CD4-positive, alpha-beta T cell treated with Interleukin-15 for 4 hours (primary cell): ENCODE measurements at places on chromosomes 11 and 22.

DNA sequence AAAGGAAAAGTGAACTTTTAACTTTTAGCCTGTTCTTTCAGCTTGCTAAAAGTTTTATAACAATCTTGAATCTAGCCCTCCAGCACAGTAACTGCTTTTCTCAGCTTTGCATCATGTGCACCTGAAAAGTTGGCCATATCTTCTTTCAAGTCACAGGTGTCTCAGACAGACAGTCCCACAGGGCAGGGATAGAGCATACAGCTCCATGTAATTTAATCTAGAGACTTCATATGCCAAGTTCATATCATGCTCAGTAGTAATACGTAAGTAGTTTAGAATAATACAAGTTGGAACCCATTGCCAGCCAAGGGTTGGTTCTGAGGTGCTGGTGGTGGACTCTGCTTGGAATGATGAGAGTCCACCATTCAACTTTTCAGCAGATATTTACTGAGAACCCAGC is 68.6 kb downstream of the PKNOX2 start:
- DNase-seq, result no peak

DNA sequence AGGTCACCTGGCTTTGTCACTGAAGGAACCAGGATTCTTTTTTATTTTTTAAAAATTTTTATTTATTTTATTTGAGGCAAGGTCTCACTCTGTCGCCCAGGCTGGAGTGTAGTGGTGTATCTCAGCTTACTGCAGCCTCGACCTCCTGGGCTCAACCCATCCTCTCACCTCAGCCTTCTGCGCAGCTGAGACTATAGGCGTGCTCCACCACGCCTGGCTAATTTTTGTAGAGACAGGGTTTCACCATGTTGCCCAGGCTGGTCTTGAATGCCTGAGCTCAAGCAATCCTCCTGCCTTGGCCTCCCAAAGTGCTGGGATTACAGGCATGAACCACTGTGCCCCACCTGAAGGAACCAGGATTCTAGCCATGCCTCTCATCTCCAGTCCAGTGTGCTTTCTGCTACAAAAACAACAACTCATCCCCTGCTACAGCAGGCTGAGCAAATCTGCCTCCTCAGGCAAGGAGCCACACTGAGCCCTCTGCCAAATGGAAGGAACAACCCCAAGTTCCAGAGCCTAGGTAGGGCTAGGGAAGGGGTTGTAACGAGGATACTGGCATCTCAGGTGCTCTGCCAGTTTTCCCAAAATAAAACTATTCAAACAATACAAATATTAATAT is 2.6 kb upstream of the PEX26 start:
- no peak for DNase-seq

DNA sequence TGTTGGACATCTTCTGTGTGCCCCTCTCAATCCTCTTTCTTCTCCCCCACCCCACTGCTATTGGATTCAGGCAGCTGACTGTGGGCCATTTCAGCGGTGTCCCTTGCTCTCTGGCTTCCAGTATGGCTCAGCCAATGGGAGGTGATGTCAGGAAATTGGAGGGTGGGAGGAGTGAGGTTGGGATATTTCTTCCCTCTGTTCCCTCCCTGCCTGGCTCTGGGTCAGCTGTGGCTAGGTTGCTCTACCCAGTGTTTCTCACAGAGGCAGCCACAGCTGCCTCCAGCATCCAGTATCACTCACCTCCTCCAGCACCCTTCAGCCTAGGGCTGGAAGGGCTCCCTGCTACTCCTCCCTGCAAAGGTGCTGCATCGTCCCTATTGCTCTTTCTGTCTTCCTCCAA is 423.5 kb downstream of the MIAT start:
- no peak for DNase-seq

GRCh38 chr11:109547356-109548027 is 125.5 kb downstream of the C11orf87 start:
- DNase-seq, result no peak

DNA sequence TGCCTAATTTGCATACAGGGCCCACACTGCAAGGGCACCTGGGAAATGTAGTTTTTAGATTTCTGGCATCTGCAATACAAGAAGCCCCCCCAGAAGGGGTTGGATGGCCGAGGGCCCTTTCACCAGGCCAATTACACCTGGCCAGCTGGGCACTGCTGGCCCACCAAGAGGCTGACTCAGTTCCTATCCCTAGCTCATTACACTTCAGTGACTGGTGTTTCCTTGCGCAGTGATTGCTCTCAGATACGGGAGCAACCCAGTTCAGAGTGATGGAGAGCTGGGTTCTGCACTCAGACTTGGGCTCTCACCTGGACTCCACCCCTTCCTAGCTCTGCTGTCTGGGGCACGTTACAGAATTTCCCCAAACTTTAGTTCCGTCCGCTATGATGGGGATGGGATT is 81.1 kb upstream of the SHANK2 start:
- no peak for DNase-seq

- no peak for DNase-seq
These were observed 3.7 kb downstream of the TSPO start for GRCh38 chr22:43154887-43155536.

- no peak for DNase-seq
These were observed 27.9 kb downstream of the TCP11L1 start for GRCh38 chr11:33067294-33067693.

DNA sequence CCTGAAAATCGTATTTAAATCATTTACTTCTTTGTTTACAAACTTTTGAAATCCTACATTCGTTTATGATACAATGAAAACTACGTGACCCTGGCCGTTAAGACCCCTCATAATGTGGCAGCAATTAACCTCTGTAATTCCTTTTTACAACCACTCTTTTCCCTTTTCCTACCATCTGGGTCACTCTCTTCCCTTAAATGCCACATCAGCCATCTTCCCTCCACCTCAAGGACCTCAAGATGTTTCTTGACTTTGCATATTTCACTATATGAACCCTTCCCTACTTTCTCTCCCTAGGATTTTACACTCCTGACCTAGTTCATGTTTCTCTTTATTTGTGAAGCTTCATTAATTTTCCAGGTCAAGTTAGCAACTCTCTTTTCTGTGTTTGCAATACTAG is 26.8 kb downstream of the OR2AG2 start:
- no peak for DNase-seq

- DNase-seq, result no peak
These were observed 58.4 kb downstream of the RTL6 start for GRCh38 chr22:44439356-44440223.

- DNase-seq, result peak; percentile 80
These were observed 3.6 kb downstream of the AHNAK start for GRCh38 chr11:62542750-62543567.

GRCh38 chr22:40027191-40028097 is 32.7 kb downstream of the FAM83F start:
- no peak for DNase-seq

GRCh38 chr11:8720868-8721608 is 38.4 kb downstream of the RPL27A start:
- DNase-seq, result no peak

DNA sequence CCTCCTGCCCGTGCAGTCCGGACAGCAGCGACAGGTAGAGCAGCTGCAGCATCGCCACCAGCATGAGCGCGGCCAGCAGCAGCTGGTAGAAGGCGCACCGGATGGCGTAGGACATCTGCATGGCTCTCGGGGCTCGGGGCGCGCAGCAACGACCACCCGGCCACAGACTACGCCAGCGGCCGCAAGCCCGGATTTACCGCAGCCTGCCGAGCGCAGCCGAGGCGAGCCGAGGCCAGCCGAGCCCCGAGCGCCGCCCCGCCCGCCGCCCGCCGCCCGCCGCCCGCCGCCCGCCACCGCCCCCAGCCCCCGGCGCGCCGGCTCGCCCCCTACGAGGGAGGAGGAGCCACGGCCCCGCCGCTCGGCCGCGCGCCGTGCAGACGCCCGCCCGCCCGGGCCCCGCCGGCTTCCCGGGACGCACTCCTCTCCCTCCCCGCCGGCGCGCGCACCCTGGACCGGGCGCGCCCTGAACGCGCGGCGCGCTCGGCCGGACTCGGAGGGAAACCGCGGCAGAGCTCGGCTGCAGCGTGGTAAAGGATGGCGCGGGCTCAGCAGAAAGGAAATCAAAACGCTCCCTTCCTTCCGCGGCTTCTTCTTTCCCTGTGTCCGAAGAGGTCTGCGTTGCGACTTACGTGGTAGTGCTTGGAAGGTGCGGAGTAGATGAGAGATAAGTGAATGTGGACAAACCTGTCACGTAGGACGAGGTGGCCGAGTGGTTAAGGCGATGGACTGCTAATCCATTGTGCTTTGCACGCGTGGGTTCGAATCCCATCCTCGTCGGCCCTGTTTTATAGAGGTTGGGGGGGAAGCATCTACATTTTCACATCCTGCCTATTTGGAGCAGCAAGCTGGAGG is at the start of gene B4GAT1:
Gene B4GAT1 (minus strand): TSS at position 205 of the 852 bp plus-strand sequence. CDS start 84 bp downstream, at position 121.
- peak; percentile 82 for DNase-seq

DNA sequence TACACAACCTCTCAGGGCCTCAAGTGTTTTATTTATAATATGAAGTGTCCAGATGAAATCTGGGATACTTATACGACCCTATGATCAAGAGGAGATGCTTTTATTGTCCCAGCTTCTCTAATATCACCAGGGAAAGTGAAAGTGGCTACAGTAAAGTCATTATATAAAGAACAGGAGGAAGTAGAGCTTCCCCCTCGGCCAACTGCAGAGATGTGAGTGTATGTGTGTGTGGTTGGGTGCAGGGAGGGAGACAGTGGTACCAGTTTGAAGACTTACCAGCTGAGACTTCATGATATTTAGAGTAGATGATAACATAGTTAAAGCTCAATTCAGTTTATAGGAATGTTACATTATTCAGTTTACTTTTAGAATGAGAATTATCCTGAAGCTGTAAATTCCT is 373.6 kb upstream of the DDI1 start:
- DNase-seq, result no peak

- DNase-seq, result no peak
These were observed 25.4 kb downstream of the TAF1D start for GRCh38 chr11:93715797-93716396.

- DNase-seq, result no peak
These were observed 123.3 kb downstream of the APIP start for GRCh38 chr11:34792814-34793258.

DNA sequence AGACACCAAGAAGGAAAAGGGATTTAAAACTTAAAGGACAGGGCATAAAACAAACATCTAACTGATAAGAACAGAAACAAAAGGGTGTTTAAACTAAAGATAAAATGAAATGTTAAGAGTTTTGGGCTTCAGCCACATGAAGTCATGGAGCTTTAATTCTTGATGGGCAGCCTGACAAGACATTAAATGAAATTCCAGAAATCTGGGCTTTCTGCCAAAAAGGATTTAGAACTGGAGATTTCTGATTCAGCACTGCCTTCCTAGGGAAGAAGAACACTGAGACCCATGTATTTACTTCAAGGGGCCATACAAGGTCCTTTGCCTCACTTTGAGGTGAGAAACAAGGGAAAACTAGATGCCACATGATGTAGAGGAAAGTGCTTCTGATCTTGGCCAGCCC is 355.9 kb upstream of the RAG2 start:
- DNase-seq, result no peak

DNA sequence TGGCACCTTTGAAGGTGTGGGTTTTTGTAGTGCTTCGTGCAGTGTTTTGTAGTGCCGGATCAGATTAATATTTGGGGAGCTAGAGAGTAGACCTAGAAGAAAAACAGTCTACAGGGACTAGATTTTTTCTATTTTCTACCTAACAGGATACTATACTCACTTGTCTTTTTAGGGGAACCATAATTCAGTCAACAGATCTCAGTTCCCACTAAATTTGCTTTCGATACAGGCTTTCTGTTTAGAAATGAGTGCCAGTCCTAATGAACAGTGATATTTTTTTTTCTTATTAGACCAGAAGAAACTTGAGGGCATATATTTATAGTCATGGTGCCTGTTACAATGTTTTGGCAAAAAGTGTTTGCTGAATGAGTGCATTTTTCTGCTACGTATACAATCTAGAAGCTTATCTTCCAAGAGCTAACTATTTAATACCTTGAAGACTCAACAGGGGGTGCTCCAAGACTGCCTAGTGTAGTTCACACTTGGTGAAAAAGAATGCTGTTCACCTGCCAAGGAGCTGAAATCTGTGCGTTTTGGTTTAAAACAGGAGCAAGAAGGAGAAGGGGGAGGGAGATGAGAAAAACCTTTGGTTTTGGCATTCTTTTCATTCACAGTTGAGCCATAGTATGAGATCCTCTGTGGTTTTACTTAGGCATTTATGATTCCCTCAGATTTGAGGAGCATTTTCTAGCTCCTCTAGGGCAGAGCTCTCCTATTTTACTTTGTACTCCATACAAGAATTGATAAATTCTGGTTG is 44.9 kb upstream of the VSTM5 start:
- peak; percentile 7 for DNase-seq

DNA sequence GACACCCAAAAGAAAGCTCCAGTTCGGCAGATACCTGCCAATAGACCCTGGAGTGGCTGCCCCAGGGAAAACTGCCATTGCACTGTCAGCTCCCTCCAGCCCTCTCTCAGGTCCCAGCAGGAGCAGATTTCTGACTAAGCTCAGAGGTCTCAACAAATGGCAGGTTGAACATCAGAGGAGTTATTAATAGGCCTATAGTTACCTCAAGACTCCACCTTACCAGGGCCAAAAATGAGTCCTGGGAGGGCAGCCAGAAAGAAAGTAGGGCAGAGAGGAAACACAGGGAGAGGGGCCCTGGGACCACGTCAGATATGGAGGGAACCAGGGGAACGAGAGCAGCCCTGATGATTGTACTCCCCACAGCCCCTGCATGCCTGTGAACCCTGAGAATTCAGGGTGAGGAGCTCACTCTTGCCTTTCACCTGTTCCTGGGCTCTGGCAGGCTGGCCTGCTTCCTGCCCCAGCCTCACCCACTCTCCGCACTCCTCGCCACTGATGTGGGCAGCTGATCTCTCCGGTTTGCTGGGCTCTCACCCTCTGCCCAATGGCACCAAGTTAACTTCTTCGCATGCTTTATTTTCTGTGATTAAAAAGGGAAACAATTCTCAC is 4.3 kb upstream of the RGL4 start:
- no peak for DNase-seq

DNA sequence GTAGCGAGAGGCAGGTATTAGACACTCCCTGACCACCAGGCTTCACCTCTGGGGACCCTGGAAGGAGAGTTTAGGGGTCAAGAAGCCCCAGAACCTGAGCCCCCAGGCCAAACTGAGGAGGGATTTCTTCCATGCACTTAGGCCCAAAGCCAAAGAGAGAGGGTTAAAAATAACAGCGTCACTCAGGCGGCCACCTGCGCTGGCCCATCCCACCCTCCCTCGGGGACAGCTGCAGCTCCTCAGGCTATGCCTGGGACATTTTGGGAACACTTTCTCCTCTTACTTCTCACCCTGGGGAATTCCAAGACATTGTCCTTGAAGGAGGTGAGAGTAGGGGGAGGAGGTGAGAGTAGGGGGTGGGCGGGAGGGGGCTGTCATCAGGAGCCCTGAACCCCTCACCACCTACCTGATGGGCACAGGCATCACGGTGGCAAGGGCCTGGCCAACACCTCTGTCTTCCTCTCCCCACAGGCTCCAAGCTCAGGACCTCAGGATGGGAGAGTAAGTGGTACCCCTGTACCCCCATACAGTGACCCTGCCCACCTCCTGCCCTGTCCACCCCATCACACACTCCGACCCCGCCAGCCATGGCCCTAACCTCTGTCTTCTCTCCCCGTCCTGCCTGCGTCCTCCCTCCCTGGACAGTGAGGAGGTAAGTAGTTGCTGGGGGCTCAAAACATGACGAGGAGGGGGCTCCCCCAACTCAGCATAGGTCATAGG is 583 bp downstream of the TNNI2 start:
- no peak for DNase-seq

- DNase-seq, result no peak
These were observed 161.8 kb downstream of the SOX6 start for GRCh38 chr11:16194566-16194965.
